A549 treated with DMSO at 1 μM for 4 hours (cell line): ENCODE measurements at places on chromosomes 3 and 15. TPM values are rescaled to one million over a fixed set of nuclear protein-coding genes. Genes with fewer than 3 reads are reported as not detected.

WDR72 gene
- total RNA-seq: 6.0 to 8.0 TPM (median 7.6 TPM) in 5 replicates

SELENOT gene
- total RNA-seq: 86.7 to 118 TPM (median 116 TPM) in 5 replicates

ZIC4 gene
- total RNA-seq: not detected in 5 replicates

DCUN1D1 gene
- total RNA-seq: 17.4 to 29.0 TPM (median 20.1 TPM) in 5 replicates

XCR1 gene
- not detected in 5 replicates for total RNA-seq

HTR3E gene
- not detected in 5 replicates for total RNA-seq

TFDP2 gene
- 14.8 to 20.9 TPM (median 18.8 TPM) in 5 replicates for total RNA-seq

DNAH12 gene
- 0.07 to 0.12 TPM (median 0.09 TPM) in 4 of 5 replicates, not detected in the other for total RNA-seq

SLC9C1 gene
- not detected in 5 replicates for total RNA-seq

AP2M1 gene
- total RNA-seq: 296 to 327 TPM (median 312 TPM) in 5 replicates

SAMMSON gene
- not detected in 5 replicates for total RNA-seq

IL16 gene
- 0.15 to 0.24 TPM in 2 of 5 replicates, not detected in the others for total RNA-seq

SHF gene
- total RNA-seq: 0.62 to 1.0 TPM (median 0.83 TPM) in 5 replicates

NMNAT3 gene
- 1.0 to 1.9 TPM (median 1.2 TPM) in 5 replicates for total RNA-seq

ACKR2 gene
- 0.07 TPM in 1 of 5 replicates, not detected in the others for total RNA-seq

UBP1 gene
- total RNA-seq: 55.7 to 65.3 TPM (median 62.1 TPM) in 5 replicates

PIK3CA gene
- total RNA-seq: 5.8 to 8.1 TPM (median 6.6 TPM) in 5 replicates

CYP8B1 gene
- not detected in 5 replicates for total RNA-seq

ROBO1 gene
- total RNA-seq: 8.6 to 15.3 TPM (median 14.8 TPM) in 5 replicates

CKMT1A gene
- total RNA-seq: 2.2 to 3.1 TPM (median 2.7 TPM) in 5 replicates

IGSF10 gene
- 0.53 to 0.81 TPM (median 0.76 TPM) in 5 replicates for total RNA-seq

PROS1 gene
- total RNA-seq: 8.4 to 11.3 TPM (median 9.0 TPM) in 5 replicates

GABRR3 gene
- not detected in 5 replicates for total RNA-seq

SSUH2 gene
- 0.47 to 1.0 TPM (median 0.90 TPM) in 5 replicates for total RNA-seq

GOLGA8T gene
- 0.66 to 1.7 TPM (median 1.3 TPM) in 5 replicates for total RNA-seq

SKOR1 gene
- 0.03 to 0.04 TPM (median 0.03 TPM) in 3 of 5 replicates, not detected in the others for total RNA-seq

CTXND1 gene
- 0.01 to 0.02 TPM (median 0.01 TPM) in 3 of 5 replicates, not detected in the others for total RNA-seq

CNBP gene
- total RNA-seq: 333 to 368 TPM (median 346 TPM) in 5 replicates

FBXL2 gene
- total RNA-seq: 5.3 to 9.5 TPM (median 7.8 TPM) in 5 replicates

NOX5 gene
- total RNA-seq: 0.12 to 0.48 TPM (median 0.20 TPM) in 5 replicates

GPR62 gene
- 0.06 TPM in 1 of 5 replicates, not detected in the others for total RNA-seq

IL17RB gene
- total RNA-seq: 0.81 to 1.3 TPM (median 1.0 TPM) in 5 replicates

SLC2A2 gene
- not detected in 5 replicates for total RNA-seq

CILP gene
- total RNA-seq: 0.05 to 0.08 TPM (median 0.08 TPM) in 5 replicates

KATNBL1 gene
- 30.5 to 41.9 TPM (median 33.8 TPM) in 5 replicates for total RNA-seq

HLTF gene
- 14.4 to 24.9 TPM (median 21.4 TPM) in 5 replicates for total RNA-seq

CAMP gene
- not detected in 5 replicates for total RNA-seq

ZNF620 gene
- total RNA-seq: 0.81 to 1.9 TPM (median 1.7 TPM) in 5 replicates

CYP19A1 gene
- 0.06 to 0.25 TPM (median 0.10 TPM) in 4 of 5 replicates, not detected in the other for total RNA-seq
